ENCODE measurements at places on chromosomes 4 and X. TPM values are rescaled to one million over a fixed set of nuclear protein-coding genes. Genes with fewer than 3 reads are reported as not detected.

The ATP1B4 gene
- not detected for total RNA-seq

DNA sequence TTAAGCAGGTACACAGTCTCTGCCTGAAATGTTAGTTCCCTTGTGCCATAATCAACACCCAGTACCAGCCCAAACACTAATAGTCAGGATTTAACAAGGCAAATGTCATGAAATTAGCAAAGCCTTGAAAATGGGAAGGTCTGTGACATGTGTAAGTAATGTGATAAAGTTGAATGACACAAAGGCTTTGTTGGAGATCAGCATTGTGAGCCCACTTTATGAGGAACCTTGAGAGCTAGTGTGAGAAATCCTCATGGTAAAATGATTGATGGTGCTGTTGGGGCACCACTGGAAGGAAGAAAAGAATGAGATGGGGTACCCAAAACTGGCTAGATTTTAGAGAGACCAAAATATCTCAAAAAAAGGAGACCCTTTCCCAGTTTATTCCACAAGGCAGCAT is 3.3 kb upstream of the LIN54 start:
- DNase-seq = no peak

- no peak for DNase-seq
Observed at GRCh38 chr4:90007494-90008167, 113.0 kb downstream of the MMRN1 start.

DNA sequence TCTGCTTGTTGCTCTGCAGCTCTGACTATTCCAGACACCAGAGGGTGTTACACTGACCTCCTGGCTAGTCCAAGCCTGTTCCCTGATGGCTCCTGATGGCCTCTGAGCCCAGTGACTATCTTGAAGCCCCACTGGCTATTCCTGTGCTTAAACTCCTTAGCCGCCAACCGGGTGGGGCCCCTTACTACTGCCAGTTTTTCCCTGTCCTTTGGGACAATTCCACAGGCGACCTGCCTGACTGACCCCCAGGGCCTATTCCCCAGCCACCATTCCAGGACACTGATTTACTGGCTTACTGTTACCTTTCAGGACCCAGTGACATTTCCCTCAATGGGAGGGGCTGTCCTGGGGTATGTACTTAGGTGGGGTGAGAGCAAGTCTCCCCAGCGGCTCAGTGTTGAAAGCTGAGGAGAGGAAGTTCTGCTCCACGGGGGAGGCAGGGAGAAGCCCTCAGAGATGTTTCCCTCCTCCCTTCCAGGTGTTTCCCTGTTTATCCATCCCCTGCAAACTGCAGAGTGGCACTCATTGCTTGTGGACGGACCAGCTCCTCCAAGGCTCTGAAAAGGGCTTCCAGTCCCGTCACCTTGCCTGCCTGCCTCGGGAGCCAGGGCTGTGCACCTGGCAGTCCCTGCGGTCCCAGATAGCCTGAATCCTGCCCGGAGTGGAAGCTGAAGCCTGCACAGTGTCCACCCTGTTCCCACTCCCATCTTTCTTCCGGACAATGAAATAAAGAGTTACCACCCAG is 4.0 kb downstream of the TIMP1 start:
- DNase-seq = no peak

GRCh38 chr4:16297003-16297402 is 70.7 kb upstream of the TAPT1 start:
- DNase-seq = no peak

The GPR78 gene
- total RNA-seq = not detected

Measured in aorta (tissue), 5 donors.